ENCODE measurements at places on chromosomes 2 and 18.

- no peak for DNase-seq
Measured at GRCh38 chr2:119112770-119113488, 45.6 kb downstream of the C1QL2 start.

DNA sequence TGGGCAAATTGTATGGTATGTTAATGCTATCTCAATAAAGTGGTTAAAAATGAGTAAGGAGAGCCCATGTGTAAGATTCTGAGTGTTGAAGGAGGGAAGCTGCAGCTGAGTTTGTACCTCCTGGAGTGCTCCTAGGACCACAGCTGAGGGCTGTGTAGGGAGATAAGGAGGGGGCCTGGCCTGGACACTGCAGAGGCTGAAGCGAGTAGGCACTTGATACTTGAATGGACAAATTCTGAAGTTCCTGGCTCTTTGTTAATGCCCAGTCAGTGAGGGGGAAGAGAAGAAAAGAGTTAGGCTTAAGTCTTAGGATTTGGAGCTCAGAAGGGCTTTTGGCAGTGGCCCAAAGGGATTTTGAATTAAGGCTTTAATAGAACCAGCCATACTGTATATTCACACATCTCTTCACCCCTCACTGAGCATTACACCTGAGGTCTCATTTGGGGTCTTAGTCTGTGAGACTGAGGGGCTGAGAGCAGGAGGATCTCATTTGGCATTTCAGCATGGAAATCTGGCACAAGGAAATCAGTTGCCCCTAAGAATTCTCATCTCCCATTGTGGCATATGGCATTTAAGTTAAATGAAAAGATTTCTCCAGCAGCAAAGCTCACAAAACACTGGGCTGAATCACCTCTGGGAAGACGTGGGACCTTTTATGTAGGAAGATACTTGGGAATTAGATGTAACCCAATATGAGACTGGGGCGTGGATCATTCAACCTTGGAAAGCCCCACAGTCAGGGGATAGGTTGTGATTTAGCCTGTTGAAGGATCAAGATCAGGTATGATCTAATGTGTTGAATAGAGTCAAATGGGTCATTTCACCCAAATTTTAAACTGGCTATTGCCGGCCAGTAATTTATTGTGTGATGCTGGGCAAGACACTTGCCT lies 46.8 kb downstream of the LIPG start:
- no peak for DNase-seq

DNA sequence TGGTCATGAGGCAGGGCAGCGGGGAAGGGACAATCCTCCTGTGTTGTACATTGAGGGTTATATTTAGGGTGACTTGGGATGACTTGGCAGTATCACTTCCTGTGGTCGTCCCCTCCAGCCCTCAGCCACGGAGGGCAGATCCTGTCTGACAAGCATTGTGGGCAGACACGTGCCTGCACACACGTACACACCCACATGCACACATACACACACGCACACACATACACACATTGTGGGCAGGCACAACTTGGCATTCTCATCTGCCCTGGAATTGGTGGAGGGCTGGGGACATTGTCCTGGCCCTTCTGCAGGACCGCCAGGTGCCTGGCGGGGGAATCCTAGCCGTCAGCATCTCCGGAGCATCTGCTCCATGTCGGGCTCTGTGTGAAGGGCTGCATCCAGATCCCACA lies 47.6 kb downstream of the ODC1 start:
- DNase-seq: no peak

GRCh38 chr2:176599796-176600485 lies 330.7 kb downstream of the MTX2 start:
- no peak for DNase-seq

DNA sequence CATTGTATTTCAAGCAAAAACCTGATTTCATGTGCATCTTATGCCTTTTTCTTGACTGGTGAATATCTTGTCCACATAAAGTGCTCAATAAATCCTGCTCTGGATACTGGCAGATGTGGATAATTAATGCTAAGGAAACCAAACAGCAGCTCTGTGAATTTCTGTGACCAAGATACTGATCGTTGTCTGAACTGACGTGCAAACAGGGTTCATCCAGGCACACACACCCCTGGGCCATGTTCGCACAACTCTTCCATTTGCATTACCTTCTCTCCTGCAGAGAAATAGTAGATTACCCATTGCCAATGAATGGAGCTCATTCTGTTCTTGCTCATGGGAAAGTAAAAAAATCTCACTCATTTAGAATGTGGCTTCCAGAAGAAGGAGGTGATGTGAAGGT lies 316.2 kb upstream of the TRIB2 start:
- DNase-seq: no peak

Measured in fibroblast of gingiva (primary cell).